ENCODE measurements at places on chromosomes 11 and 22. TPM values are rescaled to one million over a fixed set of nuclear protein-coding genes. Genes with fewer than 3 reads are reported as not detected.

GRCh38 chr22:30668386-30668710 is 673 bp upstream of the DUSP18 start:
- DNase-seq, result no peak

NFAM1 gene
- 2.4 TPM for total RNA-seq

- DNase-seq, result no peak
These were observed 114.5 kb upstream of the TTC12 start for GRCh38 chr11:113199866-113200265.

DNA sequence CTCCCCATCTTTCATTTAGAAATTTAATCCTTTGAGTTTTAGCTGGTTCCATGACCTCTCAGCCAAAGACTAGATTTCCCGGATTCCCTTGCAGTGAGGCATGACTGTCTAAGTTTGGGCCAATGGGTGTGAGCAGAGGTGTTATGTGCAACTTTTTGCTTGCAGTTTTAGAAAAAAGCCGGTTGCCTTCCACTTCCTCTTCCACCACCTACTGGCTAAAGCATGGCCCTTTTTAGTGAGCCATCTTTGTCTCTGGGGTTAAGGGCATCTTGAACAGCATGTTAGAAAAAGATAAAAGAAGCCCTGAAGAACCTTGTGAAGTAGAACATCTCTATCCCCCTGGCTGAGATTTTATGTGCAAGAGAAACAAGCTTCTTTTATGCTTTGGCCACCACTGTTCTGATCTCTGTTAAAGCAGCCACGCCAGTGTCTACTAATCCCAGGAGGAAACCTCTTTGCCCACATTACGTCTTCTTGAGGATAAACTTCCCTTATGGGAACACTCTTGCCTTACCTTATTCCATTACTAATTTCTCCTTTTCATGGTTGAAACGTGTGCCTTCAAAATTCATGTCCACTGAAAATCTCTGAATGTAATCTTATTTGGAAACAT is 279.9 kb downstream of the TENM4 start:
- DNase-seq, result peak; percentile 11

GRCh38 chr11:10657308-10658271 is 36.0 kb downstream of the IRAG1 start:
- DNase-seq, result no peak

DNA sequence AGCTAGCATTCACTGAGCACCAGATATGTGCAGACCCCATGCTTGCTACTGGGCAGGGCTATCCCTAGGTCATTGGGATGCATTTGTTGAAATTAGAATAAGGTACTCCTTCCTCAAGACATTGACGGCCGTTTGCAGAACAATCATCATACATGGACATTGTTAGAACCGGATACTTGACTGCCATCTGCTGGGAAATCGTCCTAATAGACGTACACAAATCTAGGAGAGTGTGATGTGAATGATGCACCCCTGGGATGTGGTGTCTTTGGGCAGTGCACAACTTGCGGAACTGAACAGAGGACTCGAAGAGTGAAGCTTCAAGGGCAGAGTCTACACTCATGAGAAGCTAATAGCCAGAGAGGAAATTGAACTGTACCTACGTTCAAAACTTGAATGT is 35.9 kb downstream of the MYO18B start:
- peak; percentile 66 for DNase-seq

DNA sequence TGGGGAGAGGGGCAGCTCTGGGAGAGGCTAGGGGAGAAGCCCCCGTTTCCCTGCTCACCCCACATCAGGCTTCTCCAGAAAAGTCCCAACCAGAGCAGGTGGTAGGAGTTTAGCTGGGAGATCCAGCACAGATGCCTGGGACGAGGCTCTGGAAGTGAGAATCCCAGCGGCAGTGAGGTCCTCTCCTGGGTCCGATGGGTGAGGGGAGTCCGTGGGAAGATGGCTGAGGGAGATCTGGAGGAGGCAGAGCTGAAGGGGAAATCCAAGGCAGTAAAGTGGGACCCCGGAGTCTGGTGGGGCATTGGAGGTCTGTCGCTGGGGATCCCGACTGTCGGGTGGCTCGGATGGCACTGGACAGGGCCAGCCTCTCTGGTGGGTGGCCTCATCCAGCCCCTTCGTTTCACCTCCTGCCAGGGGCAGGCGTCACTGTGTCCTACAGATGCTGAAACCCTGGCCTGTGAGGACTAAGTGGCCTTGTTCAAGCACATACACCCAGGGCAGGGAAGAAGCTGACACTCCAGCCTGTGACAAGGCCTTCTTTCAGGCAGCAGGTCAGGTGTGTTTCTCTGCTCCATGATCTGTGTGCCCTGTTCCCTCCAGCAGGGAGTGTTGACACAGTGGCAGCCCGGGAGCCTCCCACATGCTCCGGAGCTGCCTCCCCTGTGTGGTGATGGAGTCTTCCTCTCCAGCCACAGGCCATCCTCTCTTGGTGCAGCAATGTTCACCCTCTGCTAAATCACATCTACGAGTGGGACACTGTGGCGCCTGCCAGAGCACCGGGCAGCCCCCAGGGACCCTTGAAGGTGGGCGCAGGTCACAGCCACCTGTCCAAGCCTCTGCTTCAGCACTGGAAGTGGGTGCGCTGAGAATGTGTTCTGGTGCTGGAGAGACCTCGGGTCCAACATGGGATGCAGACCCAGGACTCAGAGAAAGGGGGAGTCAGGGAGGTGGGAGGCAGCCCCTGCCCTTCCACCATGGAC is 850.8 kb downstream of the BRD1 start:
- DNase-seq, result no peak

CHCHD10 gene
- 117 TPM for total RNA-seq

MIOX gene
- 0.32 TPM for total RNA-seq

DNA sequence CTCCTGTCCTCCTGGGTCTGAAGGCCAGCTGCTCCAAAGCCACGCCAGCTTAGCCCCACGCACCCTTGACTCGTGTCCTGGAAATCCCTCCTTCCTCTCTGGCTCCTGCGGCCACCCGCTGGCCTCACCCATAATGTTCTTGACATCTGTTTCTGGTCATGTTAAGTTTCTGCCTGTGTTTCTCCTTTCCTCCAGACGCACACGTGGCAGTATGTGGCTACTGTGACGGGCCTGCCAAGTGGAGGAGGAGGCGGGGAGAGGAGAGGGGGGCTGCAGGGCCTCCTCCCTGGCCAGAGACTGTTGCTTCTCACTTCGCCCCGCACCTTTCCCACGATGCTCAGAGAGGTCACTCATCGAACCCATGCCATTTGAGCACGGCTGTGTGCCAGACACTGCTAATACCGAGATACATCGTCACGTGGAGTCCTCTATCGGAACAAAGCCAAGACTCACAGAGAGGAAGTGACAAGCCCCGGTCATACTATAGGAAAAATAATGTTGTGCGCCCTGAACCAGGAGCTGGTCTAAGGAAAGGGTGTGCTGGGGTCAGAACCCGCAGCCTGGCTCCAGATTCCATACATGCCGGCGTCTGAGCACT is 11.5 kb downstream of the C1QTNF6 start:
- DNase-seq, result no peak

DNA sequence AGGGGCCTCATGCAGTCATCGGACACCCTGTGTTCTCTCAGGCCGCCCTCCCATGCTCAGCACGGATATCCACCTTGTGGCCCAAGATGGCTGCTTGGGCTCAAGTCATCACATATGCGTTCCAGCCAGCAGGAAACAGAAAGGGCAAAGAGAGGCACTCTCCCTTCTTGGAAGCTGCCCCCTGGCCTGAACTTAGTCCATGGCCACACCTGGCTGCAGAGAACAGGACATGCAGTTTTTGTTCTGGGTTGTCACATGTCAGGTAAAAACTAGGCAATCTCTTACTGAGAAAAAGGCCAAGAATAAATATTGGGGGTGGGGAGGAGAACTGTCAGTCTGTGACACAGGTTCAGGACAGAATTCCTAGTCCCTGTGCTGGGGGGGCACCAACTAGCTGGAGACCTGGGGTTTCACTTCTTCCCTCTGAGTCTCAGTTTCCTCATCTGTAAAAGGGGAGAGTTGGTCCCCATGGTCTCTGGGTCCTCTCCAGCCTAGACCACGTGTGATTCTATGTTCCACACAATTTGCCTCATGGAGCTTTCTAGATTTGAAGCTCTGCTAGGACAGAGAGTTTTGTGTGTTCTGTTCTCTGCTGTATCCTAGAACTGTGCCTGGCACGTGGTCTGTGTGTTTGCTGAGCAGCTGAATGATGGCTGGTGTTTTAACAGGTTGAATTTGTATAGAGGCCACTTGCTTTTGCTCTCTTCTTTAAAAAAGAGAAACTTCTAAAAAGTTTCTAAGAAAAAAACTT is 107.2 kb upstream of the ANO1 start:
- DNase-seq, result no peak

Data from A673 (cell line).